ENCODE measurements at places on chromosomes 5 and 9. TPM values are rescaled to one million over a fixed set of nuclear protein-coding genes. Genes with fewer than 3 reads are reported as not detected.

OMD gene
- polyA plus RNA-seq, result 0.34 TPM

GABRA6 gene
- polyA plus RNA-seq, result not detected

LCN15 gene
- polyA plus RNA-seq, result 32.6 TPM

ENTPD2 gene
- polyA plus RNA-seq, result 66.8 TPM

HOMER1 gene
- 1.6 TPM for polyA plus RNA-seq

GLRA1 gene
- not detected for polyA plus RNA-seq

All from brain (organoid and tissue), 16 donors.